ENCODE measurements at places on chromosomes 2 and 18.

- no peak for DNase-seq
Observed at GRCh38 chr18:8339210-8339609, 270.0 kb upstream of the RAB12 start.

DNA sequence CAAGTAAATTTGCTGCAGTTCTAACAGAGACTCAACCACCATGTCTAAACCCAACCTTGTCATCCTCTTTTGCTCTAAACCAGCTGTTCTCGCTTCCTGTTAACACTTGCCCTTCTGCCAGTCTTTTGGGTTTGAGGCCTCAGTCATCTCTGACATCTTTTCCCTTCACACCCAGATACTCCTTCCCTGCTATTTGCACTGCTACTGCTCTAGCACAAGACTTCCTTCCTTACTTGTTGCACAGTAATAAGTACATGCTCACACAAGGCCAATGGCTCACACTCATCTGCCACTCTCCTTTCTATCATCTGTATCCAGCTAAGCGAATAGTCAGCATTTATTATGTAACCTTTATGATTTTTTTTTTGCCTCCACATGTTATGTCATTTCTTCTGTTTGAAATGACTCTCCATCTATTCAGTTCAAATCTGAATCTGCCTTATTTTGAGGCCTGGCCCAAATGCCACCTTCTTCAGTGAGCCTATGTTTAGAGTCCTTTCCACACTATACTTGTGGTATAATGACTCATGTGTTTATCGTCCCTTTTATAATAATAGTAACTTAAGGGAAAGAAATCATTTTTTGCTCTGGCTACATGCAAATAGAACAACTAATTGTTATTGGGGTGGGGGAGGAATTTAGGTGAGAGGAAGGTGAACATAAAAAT is 22.5 kb upstream of the CDKL4 start:
- no peak for DNase-seq

DNA sequence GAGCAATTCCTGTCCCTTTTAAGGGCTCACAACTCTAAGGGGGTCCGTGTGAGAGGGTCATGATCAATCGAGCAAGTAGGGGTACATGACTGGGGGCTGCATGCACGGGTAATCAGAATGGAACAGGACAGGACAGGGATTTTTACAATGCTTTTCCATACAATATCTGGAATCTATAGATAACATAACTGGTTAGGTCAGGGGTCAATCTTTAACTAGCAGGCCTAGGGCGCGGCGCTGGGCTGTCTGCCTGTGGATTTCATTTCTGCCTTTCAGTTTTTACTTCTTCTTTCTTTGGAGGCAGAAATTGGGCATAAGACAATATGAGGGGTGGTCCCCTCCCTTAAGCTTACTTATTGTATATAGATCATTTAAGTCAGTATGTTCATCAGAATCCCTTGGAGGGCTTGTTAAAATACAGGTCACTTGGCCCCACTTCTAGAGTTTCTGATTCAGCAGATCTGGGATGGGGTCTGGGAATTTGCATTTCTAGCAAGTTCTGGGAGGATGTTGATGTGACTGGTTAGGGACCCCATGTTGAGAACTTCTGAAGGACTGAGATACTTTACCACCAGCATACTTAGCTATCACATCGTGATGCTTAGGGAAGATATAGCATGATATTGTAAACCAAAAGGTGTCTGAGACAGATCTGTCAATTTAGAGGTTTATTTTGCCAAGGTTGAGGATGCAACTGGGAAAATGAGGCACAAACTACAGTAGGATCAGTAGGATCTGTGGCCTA is 2.8 kb upstream of the INPP4A start:
- DNase-seq: no peak

GRCh38 chr18:5475267-5475666 is 68.5 kb downstream of the EPB41L3 start:
- DNase-seq: no peak

DNA sequence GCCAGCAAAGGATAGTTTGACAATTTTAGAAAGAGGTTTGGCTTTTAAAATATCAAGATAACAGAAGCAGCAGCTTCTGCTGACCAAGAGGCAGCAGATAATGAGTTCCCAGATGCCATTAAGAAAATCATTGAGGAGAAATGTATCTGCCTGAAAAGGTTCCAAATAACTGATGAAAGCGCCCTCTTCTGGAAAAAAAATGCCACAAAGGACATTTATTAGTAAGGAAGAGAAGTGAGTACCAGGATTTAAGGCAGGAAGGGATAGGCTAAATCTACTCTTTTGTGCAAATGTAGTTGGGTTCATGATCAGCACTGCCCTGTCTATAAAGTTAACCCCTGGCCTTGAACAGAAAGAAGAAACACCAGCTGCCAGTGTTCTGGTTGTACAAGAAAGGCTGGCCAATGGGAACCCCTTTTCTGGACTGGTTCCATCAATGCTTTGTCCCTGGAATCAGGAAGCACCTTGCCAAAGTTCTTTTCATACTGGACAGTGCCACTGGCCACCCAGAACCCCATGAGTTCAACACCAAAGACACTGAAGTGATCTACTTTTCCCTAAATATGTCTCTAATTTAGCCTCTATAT is 40.6 kb downstream of the DHX57 start:
- no peak for DNase-seq

DNA sequence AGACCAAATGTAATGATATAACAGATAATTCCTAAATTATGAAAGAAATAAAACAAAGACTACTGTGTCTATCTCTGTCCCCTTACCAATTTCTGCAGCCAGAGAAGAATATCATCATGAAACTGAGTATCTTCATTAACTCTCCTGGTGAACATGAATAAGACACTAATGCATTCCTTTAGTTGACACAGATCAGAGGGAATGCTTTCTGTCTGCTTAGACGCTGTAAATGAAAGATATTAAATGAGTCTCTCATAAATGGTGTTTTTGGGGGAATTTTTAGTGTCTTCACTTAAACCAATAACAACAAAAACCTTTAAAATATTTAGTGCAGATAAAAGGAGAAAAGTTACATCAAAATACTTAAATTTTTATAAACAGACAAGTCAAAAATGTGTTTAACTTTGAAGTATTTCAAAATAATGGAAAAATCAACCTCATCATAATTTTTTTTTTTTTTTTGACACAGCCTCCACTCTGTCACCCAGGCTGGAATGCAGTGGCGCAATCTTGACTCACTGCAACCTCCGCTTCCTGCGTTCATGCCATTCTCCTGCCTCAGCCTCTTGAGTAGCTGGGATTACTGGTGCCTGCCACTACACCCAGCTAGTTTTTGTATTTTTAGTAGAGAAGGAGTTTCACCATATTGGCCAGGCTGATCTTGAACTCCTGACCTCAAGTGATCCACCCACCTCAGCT is 16.0 kb downstream of the EPG5 start:
- DNase-seq: no peak

GRCh38 chr2:236731767-236732580 is 162.3 kb downstream of the ACKR3 start:
- DNase-seq: no peak

DNA sequence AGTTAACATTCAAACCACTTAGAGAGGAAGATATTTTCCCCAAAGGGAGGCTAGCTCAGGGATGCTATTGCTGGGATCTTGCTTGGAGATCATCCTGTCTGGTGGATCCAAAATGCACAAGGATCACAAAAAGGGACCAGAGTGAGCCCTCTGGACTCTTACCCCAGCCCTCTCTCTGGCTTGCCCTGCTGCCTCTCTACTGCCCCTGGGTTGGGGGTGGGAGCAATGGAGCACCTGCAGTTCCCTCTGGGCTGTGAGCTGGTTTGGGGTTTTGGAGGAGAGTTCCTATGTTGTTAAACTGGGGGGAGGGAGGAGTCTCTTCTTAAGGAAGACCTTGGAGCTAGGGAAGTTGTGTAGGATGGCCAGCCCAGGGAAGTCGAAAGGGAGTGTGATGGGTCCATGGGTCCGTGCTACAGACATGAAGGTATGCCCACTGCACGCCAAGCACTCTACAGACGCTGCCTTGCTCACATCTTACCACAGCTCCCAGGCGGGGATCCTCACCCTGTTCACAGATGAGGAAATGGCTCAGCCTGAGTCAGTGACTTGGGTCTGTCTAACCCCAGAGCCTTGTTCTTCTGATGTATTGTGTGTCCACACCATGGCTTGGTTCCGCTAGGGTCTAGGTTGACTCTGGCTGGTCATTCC is 3.8 kb downstream of the LBH start:
- no peak for DNase-seq

DNA sequence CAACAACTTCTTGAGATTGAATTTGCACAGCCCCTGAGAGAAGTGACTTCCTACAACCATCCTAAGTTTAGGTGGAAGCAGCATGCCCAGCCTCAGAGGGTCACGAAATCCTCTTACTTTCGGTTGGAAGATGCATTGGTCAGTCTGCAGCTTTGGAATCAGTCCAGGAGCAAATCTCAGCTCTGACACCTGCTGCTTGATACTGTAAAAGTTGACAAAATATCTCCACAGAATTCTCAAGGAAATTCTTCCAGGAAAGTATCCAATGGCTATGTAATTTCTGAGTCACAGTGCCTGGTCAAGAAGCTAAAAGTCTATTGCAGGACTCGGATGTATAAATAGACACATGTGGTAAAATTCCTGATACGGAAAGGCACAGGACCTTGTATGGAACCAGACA is 414.5 kb upstream of the GYPC start:
- no peak for DNase-seq

DNA sequence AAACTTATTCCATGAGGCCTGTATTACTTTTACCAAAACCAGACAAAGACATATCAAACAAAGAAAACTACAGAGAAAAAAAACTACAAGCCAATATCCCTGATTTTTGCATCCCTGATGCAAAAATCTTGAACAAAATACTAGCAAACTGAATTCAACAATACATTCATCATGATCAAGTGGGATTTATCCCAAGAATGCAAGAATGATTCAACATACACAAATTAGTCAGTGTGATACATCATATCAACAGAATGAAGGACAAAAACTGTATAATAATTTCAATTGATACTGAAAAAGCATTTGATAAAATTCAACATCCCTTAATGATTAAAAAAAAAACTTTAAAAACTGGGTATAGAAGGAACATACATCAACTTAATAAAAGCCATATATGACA is 106.8 kb downstream of the SLC39A10 start:
- DNase-seq: no peak

DNA sequence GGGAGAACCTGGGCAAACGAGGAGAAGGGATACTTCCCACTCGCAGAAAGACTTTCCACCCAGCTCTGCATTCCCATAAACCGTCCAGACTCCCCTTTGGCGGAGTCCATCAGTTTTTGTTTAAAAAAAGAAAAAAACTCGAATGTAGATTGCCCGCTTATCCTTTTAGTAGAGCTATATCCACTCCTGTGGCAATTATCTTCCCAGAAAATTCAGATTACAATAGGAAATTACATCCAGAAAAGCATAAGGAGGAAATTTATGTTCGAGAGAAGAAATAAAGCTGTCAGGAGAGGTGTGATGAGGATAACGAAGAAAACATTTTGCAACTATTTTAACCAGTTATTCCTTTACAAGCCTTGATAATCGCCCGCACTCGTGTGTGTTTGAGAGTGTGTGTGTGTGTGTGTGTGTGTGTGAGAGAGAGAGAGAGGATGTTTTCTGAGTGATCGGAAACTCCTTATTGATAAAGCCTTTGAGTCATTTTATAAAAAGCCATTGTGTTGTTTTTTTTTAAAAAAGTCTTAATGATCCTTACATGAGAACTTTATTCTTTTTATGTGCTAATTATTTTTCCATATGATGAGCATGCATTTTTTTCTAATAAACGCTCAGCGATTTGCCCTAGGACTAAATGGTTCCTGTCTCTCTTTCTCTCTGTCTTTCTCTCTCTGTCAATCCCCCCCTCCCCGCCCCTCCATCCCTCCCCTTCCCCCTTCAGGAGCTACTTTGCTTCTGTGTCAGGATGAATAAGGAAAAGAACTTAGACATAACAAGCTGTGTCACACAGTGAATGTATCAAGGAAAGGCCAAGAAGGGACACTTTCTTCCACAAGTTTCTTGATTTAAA is 1.1 kb upstream of the PPP3R1 start:
- DNase-seq: no peak

DNA sequence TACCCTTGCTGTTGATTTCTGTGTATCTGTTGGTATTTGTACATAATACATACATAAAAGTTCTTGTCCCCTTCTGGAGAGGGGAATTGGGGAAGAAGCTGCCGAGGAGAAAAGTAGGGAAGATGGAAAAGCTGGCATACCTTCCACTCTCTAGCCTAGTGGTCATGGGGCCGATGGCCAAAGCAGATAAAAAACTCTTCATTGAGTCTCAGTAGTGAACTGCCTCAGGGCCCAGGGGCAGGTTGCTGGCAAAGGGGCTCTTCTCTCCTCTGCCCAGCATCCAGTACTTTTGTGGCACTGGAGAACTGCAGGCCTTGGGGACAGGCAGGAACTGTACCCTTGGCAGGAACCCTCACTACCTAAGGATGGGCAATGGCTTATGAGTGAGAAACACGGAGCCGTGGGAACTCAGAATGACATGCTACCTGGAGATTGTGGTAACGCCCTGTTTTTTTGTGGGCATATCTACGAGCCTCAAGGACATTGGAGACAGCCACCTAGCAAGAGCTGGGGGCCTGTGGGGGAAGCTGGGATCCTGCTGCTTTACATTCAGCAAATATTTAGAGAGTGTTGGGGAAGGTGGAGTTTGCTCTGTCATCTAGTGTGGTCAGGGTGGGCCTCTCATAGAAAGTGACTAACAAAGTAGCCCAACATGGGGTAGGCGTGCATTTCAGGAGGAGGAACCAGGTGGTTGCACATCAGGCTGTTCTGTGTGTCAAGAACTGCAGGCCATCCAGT is 22.6 kb upstream of the ITGB6 start:
- no peak for DNase-seq

DNA sequence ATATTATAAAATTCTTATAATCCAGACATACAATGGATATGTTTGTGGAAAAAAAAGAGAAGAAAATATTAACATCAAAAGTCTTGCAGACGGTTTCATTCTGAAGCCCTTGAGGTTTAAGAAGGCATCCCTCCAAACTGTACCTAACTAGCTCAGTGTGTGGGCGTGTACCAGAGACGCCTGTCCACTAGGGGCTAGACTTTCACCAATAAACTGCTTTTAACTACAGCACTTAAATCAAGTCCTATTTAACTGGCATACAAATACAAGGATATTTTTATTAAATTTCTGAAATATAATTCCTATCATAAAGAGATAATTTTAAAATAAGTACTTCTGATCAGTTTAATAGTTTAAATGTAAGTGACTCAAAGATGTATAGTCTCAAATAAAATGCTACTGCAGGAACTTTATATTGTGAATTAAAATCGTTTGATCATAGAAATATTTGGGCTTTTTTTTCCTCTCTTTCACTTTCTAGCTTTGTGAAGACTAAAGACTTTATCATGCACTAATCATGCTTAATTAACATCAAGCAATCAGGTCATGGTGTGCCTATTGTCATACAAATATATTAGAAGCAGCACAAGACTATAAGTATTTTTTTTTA is 437.7 kb downstream of the SATB2 start:
- peak; percentile 5 for DNase-seq

DNA sequence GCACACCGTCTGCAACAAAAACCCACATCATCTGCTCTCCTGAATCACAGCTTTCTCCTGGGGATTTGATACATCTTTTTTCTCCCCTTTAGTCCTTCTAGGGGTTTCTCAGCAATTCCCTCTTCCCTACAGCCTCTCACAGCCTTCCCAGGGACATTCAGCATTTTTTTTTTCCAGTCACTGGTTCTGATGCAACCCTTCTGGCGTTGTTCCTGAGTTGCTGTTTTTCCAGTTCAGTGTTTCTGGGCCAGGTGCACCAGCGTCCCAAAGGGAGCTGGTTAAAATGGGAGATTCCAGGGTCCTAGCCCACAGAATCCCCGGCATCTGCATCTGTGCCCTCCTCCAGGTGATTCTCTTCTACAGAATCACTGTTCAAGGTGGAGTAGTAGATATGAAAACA is 36.1 kb downstream of the ADCY3 start:
- DNase-seq: no peak

GRCh38 chr2:118774458-118775133 is 72.9 kb downstream of the EN1 start:
- DNase-seq: peak; percentile 32

- no peak for DNase-seq
Observed at GRCh38 chr2:54577035-54577434, 120.9 kb downstream of the SPTBN1 start.

Data from NCI-H510A (cell line).